ENCODE measurements at places on chromosomes 16 and 17. TPM values are rescaled to one million over a fixed set of nuclear protein-coding genes. Genes with fewer than 3 reads are reported as not detected.
A peak's percentile ranks its signal among the peaks of the same experiment; 100 is the strongest.

DNA sequence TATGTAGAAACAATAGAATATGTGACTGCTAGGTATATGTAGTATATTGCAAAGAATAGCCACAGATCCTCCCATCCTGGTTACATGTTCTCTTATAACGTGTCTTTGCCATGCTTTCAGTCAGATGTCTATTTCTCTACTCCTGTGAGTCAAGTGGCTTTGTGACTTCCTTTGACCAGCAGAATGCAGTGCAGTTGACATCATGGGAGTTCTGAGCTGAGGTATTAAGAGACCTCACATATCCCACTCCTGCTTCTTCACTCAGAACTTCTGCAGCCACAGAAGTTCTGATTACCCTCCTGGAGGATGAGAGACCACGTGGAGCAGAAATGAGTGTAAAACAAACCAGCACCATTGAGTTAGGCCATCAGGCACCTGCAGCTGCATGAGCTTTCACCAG, 222.5 kb downstream of the PRKCA start:
- DNase-seq = no peak

DNA sequence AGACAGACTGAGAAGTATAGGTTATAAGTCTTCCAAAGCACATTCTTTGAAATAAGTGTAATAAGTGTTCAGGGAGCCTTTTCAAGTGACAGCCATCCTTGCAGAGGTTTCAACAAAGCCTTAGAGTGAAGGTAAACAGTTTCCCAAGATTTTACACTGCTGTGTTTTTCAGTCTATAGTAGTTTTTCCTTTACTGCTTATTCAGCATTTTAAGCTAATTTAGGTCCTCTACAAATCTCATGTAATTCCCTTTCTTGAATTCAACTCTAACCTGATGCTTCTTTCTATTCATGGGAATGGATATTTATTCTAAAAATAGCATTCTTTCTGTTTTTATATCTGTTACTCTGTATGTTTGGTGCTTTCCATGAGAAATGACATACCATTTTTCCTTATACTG, 211.3 kb downstream of the PHKB start:
- no peak for DNase-seq

DNA sequence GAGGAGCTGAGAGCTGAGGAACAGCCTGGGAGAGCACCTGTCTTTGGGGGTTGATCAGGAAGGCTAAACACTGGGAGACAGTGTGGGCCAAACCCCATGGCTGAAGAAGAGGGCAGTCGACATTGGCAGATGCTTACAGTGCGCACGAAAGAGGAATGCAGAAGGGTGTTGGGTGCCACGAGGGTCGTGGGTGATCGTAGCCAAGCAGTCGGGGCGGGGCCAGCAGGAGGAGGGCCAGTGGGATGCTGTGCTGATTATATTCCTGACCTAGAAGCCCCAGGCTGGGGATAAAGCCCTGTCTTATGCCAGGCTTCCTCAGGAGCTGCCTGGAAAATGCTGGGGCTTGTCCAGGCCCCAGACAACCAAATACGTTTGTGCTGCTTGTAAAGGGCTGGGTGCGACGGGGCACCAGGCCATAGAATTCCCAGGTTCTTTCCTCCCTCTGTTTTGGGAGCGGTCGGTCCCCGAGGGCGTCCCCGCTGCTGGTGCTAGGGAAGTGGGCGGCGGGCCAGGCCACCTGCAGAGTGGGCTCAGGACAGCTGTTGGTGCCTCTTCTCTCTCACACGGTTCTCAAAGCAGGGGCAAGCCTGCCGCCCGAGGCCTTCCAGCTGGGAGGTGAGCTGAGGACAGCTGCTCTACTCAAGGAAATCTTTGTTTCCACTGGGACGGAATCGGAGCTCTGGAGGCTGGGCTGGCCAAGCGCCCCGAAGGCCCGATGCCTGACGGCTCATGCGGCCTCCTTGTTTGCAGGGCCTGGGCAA, 10.0 kb downstream of the C1QTNF1 start:
- no peak for DNase-seq

DNA sequence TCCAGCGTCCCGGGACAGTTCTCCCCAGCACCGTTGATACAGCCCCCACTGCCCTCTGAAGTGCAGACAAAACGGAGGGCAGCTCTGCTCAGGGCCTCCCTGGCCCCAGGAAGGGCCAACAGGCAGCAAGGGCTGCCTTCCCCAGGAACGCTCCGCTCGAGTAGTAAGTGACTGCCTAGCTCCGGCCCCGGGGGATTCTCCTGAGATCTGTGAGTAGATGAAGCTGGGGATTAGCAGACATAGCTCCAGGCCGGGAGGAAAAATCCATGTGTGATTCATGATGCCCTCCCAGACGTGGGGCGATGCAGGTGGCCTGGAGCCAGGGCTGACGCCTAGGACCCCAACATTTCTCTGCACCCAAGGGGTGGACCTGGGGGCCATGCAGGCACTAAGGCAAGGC, 85.3 kb downstream of the ENGASE start:
- DNase-seq = no peak

DNA sequence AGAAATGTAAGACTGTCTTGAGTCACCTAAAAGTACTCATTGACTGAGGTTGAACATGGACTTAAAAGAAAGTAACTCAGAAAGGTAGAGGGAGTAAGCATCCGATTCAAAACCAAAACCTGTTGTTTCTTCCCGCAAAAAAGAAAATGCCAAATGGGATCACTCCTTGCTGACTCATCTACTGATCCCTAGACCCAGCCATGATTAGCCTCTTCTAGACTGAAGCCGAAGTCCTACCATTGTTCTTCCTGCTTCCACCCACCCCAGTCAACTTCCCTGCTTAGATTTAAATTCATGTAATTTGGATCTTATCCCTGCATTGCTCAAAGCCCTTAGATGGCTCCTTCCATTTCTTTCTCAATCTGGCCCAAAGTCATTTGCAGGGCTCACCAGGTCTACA, 760.5 kb upstream of the SOX9 start:
- DNase-seq = no peak

Gene SSTR5
- total RNA-seq = not detected

- DNase-seq = no peak
Observed at GRCh38 chr16:27106305-27106704, 39.6 kb downstream of the C16orf82 start.

DNA sequence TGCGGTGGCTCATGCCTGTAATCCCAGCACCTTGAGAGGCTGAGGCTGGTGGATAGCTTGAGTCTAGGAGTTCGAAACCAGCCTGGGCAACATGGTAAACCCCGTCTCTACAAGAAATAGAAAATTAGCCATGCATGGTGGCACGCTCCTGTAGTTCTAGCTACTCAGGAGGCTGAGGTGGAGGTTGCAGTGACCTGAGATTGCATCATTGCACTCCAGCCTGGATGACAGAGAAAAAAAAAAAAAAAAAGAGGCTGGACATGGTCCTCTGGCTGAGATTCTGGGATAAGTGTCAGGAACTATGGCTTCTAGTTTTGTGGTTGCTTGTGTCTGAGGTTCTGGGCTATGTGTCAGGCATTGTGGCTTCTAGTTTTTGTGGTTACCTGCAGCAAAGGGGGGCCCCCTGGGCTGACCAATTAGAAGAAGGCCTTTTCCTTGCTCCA, 7.0 kb downstream of the KSR1 start:
- DNase-seq = peak; percentile 22

GRCh38 chr17:20157001-20157310, 147.8 kb downstream of the SPECC1 start:
- DNase-seq = no peak

DNA sequence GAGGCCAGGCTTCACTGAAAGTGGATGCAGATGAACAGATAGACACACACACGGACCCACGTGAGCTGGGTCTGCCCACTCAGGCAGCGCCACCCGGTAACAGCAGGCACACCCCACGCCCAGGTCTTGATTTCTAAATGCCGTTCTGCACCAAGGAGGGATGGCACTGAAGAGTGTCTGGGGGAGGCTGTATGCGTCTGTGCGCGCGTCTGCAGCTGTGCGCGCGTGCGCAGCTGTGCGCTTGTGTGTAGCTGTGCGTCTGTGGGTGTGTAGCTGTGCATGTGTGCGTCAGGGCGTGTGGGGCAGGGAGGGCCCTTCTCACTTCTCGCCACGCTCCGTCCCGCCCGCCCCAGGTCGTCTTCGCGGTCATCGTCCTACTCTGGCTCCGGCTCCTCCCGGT, 15.5 kb upstream of the IL17C start:
- DNase-seq = no peak

DNA sequence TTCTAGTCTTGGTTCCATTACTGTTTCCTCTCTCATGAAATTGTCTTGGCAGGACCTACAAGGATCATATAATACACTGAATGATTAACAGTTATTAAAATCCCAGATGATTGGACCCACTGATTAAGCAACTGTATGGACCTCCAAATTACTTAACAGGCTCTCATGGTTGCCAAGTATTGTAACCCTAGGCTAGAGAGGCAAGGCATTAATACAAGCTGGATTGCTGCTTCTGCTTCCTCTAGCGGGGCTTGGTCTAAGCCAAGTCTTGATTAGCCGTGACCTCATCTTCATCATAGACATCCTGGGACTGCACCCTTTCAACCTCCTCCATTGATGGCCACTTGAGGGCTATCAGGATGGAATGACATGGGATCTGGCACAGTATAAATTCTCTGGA, 46.9 kb downstream of the SYCE1L start:
- DNase-seq = no peak

- DNase-seq = no peak
Observed at GRCh38 chr17:22512506-22512905, 820.2 kb downstream of the KCNJ18 start.

DNA sequence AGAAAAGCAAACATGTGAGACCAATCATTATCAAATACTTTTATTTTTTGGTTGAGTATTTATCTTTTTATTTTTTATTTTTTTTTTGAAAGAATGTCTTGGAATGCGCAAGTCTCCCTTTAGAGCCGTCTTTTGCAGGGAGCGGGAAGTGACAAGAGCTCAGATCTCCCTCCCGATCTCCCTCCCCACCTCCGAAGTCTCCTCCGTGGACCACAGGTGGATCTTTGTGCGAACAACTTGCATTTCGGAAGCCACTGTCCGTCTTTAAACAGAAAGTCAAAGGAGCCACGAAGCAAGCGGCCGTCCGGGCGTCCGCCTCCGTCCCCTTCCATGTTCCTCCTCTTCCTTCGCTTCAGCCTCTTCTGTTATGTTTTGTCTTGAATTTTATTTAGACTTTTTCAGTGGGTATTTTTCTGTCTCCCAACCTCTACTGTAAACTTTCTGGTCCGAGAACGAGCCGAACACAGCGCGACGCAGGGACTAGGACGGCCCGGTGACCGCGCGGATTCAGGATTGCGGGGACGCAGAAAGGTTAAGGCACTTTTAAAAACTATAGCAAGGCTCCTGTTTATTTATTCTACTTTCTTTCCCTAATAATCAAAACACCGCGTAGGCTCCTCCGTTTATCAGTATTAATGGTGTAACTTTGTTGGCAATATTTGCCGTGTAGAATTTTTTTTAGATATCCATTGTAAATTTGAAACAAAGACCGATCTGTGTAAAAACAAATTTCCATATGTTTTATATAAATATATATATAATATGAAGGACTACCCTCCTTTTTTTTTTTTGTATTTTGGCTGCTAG, 3.3 kb downstream of the FOXF1 start:
- no peak for DNase-seq

GRCh38 chr17:45411348-45412105, 21.1 kb downstream of the ARHGAP27 start:
- DNase-seq = no peak

DNA sequence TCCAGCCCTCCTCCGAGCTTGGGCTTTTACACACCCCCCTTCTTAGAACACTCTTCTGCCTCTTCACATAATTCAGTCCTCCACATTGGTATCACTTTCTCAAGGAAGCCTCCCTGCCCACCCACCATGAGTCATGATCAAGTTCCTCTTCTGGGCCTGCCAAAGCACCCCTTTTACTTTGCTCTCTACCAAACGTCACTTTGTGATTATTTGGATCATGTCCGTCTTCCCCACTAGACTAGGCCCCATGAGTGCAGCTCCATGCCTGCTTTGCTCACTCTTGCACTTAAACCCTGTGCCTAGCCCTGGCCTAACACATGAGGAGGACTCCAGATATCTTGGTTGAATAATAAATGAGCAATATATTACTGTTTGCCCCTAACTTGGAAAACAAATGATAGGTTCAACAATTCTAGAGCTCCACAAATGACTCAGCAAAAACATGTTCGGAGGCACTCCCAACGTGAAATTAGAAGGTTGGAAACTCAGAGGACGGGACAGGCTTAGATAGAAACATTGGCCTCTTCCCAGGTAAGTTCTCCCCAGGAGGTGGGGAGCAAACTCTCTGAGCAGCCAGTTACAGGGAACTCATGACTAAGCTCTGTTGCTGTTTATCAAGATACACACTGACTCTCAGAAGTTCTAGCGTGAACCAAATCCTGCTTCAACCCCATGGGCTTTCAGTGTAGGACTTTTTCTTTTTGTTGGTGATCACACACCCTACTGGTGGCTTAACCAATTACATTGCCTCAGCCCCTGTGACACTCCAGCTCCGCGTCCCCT, 28.3 kb downstream of the G6PC1 start:
- peak; percentile 46 for DNase-seq

Gene MYADML2
- total RNA-seq = not detected

Gene CDRT15
- not detected for total RNA-seq

DNA sequence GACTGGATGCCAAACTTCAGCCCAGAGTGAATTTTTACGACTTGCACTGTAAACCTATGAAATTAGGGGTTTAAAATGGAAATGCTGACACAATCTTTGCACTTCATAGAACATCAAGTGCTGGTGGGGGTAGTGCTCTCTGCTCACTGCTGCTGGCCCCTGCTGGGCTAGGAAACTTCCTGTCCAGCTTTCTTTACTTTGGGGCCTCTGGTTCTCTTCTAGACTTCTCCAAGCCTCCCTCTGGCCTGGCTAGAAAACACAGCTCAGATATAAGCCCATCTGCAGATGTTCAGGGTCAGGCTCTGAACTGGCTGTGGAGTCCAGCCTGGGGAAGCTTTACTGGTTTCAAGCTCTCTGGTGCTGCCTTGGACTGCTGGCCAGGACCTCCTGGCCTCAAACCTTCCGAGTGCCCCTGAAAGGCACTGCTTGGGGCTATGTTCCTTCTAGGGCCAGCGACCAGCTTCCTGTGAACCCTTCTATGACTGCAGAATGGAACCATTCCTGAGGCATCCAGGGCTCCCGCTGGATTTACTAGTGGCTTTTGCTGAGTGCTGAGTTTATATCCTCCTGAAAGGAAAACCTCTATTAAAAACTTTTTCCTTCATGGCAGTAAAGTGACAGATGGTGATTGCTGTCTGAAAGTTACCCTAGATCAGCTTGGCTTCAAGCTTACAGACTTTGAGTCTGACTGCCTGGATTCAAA, 59.4 kb downstream of the TBX4 start:
- DNase-seq = no peak

GRCh38 chr16:67165121-67166078, 855 bp downstream of the HSF4 start:
- DNase-seq = no peak
